BE2C (cell line): ENCODE measurements at places on chromosomes 13 and 19.

DNA sequence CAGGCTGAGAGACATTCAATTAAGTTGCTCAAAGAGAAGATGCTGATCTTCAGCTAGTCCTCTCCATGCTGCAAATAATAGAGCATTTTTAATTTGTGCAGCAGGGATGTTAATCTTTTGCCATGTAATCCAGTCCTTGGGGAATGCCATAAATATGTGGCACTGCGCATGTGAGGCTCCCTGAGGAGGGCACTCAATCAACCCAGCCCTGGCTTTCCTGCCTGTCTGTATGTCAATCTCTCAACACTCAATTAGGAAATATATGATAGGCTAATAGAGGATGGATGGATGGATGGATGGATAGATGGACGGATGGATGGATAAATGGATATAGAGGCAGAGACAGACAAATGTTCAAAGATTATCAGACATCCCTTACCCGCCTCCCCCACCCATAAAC is 31.6 kb upstream of the POP4 start:
- DNase-seq = no peak

DNA sequence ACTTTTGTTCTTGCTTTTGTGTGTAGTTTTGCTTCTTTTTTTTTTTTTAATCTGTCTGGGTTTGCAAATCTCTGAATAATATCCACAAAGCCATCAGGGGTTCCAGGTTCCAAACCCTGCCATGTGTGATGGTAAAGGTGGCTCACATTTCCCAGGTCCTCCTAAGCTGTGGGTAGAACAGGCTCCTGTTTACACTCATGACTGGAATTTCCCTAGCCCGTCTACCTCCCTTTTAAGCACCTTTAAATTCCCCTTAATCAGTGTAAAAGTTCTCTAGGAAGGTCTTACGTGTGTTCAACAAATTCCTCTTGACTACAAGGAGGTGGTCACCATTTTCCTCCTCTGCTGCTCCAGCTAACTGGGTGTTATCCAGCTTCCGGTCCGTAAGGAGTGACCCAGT is 62.8 kb downstream of the EFNB2 start:
- DNase-seq = no peak

- no peak for DNase-seq
These were observed 683.1 kb downstream of the DIAPH3 start for GRCh38 chr13:59480396-59481259.

DNA sequence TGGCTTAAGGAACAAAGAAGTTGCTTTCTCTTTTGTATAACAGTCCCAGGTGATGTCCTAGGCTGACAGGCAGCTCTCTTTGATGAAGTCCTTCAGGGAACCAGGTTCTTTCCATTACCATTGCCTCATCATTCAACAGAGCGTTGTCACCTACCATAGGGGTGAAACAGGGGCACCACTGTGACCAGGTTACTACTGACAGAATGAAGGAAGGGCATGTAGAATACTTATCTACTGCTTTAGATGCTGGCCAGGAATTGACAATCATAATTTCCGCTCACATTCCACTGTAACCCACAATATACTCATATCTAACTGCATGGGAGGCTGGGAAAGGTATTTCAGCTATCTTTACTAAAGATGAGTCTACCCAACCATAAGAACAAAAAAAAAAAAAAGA is 148.0 kb upstream of the FNDC3A start:
- no peak for DNase-seq

- DNase-seq = no peak
These were observed 88.1 kb downstream of the POSTN start for GRCh38 chr13:37510441-37510840.

- no peak for DNase-seq
These were observed 70.7 kb upstream of the GTF3A start for GRCh38 chr13:27353708-27354107.

- DNase-seq = no peak
These were observed 150.9 kb downstream of the PDS5B start for GRCh38 chr13:32737111-32737571.

- peak; percentile 41 for DNase-seq
These were observed 1.5 kb upstream of the TRAPPC5 start for GRCh38 chr19:7678971-7679751.

DNA sequence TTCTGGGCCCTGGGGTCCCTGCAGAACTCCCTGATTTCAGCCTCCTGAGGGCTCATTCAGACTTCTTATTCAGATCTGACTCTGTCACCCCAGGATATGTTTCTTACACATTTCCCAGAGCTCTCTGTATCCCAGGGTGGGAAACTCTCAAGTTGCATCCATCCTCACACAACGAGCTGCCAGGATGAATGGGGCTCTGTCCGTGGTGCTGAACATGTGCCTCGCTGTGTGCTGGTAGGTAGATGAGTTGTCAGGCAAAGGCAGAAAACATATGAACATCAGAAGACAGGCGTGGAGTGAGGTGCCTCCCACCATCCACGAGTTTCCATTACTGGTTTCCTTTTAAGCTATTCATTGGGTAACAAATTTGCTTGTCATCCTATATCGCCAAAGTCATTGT is 11.4 kb upstream of the IGFL1 start:
- no peak for DNase-seq

DNA sequence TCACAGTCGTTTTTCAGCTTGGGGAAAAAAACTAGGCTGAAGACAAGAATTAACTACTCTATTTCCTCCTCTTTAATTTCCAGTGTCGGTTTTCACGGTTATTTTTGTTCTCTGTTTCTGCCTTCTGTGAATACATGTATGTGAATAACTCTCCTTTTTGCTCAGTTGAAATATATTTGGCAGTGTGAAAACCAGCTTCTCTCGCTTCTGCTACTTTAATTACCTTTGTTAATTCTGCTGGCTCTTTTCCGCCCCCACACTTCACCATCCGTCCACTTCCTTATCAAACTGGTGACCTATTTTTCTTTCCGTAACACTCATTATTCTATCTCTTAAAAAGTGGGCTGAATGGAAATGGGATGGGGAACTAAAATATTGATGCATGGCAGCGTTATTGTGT is 126.4 kb downstream of the POU4F1 start:
- no peak for DNase-seq

GRCh38 chr13:95603887-95604555 is 40.5 kb downstream of the DZIP1 start:
- DNase-seq = no peak
